Bronchial smooth muscle cell (primary cell): ENCODE measurements at places on chromosomes 16 and 17. TPM values are rescaled to one million over a fixed set of nuclear protein-coding genes. Genes with fewer than 3 reads are reported as not detected.

The PSMD11 gene
- 62.3 and 67.5 TPM in 2 replicates for total RNA-seq

The SDK2 gene
- under 0.01 TPM in 2 replicates for total RNA-seq

The SEPTIN12 gene
- total RNA-seq = not detected in 2 replicates

The SNAI3 gene
- total RNA-seq = under 0.01 TPM in 1 of 2 replicates, not detected in the other

The MLYCD gene
- 3.3 and 3.9 TPM in 2 replicates for total RNA-seq

The PRR35 gene
- not detected in 2 replicates for total RNA-seq

The CALB2 gene
- under 0.01 TPM in 1 of 2 replicates, not detected in the other for total RNA-seq

The ASGR1 gene
- total RNA-seq = 0.86 and 1.6 TPM in 2 replicates

The CDH13 gene
- 1.3 and 6.2 TPM in 2 replicates for total RNA-seq

The EPOP gene
- 0.09 and 0.47 TPM in 2 replicates for total RNA-seq
